ENCODE measurements at places on chromosomes 16 and 17. TPM values are rescaled to one million over a fixed set of nuclear protein-coding genes. Genes with fewer than 3 reads are reported as not detected.
A peak's percentile ranks its signal among the peaks of the same experiment; 100 is the strongest.

DNA sequence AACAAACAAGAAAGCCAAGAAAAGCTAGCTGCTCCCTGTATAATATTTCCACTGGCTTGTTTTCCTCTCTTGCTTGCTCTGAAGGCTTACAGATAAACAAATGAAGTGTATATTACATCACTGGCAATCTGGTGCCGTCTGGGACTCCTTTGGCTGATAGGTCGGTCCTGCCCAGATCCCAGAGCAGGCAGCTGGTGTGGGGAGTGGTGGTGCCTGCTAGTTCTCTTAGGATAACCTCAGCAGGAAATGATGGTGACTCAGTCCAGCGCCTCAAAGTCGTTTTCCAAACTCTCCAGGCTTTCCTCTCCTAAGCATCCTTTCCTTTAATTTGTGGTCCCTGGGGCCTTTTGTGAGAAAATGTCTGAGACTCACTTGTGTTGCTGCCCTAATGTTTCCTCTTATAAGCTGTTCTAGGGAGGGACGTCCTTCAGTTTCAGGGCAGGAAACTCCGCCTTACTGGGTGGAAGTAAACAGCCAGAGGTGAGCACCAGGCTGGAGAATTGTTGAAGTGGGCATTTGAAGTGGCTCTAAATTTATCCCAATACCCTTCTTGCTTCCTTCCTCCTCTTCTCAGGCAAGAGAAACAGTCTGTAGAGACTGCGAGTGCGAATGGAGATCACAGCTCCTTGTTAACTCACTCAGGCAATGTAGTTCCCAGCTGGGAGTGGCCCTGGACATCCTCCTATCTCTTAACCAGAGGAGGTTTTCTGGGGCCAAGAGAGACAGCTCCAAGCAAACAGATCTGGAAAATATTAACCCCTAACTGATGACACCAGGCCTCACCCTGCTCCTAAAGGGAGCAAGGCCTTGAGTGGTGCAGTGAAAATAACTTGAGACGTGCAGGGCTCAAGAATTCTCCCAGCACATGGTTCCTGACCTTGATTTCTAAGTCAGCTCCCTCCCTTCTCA, 34.9 kb downstream of the CD300LF start:
- no peak for DNase-seq

DNA sequence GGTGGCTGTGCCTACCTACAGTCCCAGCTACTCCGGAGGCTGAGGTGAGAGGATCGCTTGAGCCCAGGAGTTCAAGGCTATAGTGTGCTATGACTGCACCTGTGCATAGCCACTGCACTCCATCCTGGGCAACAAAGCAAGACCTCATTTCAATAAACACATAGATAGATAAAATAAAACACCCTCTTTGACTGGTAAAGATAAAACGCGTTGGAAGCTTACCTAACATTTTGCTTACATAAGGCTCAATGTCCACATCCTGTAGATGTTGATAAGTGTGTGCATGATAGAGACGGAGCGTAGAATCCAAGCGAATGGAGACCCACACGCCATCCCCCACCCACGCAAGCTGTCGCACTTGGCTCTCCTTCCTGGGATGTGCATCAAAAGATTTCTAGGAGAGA, 113.4 kb upstream of the TOB1 start:
- no peak for DNase-seq

The CDH13 gene
- total RNA-seq, result 7.5 TPM

The ZFP1 gene
- total RNA-seq, result 19.0 TPM

GRCh38 chr17:69485901-69486643, 71.6 kb downstream of the MAP2K6 start:
- DNase-seq, result no peak

DNA sequence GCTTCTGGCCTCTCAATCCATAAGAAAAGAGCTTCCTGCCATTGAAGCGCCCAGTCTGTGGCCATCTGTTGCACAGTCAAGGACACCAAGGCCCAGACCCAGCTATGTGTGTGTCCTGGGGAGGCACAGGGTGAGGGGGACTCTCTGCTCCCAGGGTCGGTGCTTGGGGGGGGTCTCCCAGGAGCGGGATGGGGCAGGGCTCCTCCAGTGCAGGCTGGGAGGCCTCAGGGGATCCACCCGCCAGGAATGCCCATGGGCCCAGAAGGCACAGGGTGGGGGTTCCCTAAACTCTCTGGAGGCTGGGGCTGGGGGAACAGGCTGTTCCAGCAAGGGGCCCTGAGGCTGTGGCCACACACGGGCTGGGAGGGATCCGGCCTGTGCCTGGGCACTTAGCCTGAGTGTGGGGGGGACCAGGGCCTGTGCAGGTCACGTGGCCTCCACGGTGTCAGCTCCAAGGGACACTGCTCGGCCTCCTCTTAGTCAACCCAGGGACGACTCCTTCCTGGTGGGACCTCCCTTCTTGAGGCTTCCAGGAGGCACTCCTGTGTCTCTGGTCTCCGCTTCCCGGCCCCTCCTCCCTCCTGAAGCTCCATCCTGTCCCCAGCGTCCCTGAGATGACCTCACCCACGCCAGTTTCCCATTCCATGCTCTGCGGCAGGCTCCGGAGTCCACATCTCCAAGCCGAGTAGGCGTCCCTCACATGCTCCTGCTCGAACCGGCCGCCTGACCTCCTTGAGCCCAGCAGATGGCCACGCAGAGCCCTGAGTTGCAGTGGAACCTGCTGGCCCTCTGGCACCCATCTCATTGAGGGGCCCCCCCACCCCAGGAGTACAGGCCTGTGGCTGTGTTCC, 23.1 kb upstream of the BAHCC1 start:
- peak; percentile 78 for DNase-seq

The GLIS2 gene
- 39.4 TPM for total RNA-seq

The ADORA2B gene
- 0.67 TPM for total RNA-seq

- DNase-seq, result no peak
Observed at GRCh38 chr16:63682844-63683243, 1439.0 kb downstream of the CDH11 start.

The CORO6 gene
- total RNA-seq, result 21.5 TPM

The SDK2 gene
- 10.8 TPM for total RNA-seq

The KRT28 gene
- total RNA-seq, result not detected

DNA sequence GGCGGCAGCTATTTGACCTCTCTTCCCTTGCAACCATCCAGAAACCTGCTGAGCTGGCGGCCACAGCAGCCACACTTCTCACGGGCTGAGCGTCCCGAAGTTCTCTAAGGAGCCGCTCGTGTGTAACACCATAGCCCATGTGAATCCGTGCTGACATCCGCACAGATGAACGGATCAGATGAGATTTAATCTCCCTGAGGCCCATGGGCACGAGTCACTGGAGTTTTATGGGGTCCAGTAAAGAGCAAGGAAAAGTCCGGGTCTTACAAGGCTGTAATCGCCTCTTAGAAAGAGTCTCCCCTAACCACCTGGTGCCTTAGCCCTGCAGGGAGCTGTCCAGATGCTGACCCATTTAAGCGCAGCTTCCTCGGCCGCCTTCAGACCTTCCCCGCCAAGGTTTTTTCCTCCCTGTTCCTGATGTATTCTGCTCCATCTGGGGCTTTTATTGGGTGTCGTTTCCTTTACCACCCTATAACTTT, 5.5 kb upstream of the CACNG5 start:
- DNase-seq, result peak; percentile 67

DNA sequence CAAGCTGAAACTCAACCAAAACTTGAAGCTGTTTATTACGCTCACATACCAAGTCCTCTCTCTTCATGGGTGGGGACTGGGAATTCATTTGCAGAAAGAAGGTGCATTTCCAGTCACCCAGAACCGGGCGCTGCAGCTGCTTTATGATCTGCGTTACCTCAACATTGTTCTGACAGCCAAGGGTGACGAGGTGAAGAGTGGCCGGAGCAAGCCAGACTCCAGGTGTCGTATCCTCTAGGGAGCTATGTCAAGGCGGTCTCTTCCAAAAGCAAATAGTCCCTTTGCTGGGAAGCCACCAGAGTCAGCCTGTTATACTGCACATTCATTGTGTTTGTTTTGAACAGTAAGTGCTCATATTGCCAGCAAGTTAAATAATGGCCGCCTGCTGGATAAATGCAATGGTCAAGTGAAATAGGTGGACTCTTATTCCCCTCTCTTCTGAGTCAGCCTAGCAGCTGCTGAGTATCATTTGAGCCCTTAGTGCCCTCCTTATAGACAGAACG, 12.7 kb downstream of the COG1 start:
- no peak for DNase-seq

- no peak for DNase-seq
Observed at GRCh38 chr17:17888821-17889220, 52.0 kb upstream of the SREBF1 start.

DNA sequence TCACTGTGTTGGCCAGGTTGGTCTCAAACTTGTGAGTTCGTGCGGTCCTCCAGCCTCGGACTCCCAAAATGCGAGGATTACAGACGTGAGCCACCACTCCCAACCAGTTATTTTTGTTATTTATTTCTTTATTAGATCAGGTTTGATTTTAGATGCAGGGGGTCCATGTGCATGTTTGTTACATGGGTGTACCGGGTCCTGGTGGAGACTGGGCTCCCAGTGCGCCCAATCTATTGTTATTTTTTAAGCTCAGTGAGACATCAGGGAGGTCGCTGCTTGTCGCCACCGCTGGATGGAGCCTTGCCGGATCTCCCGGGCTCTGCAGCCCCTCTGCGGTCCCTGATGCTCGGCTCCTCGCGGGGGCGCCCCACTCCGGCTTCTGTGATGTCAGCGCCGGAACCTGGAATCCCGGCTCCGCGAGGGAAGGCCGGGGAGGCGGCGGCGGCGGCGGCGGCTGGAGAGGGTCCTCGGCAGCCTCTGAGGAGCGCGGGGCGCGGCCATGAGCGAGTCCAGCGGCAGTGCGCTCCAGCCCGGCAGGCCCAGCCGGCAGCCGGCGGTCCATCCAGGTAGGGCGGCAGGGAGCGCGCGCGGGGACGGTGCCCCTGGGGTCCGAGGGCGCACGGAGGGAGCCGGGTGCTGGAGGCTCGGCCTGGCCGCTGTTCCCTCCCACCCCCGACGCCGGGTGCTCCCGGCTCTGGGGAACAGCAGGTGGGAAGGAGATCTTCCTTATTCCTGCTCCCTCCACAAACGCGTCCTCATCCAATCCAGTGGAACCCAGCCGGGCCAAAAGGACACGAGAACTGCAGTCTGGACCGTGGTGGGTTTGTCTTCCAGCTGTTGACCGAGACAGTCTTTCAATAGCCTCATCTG, at the start of gene TMC7:
TSS of gene TMC7 (plus strand) at position 370 of the 870 bp plus-strand sequence. CDS start at position 500, 130 bp downstream.
- peak; percentile 85 for DNase-seq

DNA sequence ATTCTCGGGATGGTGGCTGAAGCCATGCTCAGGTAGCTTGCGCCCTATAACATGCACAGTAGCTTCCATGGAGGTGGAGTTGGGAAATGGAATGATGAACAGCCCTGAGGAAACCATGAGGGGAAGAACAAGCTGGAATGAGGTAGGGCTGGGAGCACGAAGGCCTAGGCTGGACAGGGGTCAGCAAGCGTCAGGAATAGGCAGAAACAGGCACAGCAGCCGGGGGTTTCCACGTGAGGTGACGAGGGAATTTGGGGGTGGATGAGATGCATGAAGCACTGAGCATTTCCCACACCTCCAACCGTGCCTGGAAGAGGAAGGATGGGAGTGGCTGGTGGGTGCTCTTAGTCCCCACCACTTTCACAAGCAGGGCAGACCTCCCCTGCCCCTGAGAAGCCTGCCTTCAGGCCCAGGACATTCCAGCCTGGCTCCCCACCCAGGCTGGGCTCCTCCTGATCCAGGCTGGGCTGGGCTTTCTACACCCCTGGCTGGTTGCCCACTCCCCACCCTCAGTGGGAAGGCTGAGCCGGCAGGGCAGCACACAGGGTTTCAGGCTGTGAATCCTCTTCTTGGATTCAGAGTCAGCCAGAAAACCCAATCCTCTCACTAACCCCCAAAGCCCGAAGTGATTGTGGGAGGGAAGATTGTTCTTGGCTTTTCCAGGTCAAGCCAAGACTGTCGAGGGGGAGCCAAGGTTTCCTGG, 21.9 kb downstream of the PLEKHG4 start:
- peak; percentile 86 for DNase-seq

DNA sequence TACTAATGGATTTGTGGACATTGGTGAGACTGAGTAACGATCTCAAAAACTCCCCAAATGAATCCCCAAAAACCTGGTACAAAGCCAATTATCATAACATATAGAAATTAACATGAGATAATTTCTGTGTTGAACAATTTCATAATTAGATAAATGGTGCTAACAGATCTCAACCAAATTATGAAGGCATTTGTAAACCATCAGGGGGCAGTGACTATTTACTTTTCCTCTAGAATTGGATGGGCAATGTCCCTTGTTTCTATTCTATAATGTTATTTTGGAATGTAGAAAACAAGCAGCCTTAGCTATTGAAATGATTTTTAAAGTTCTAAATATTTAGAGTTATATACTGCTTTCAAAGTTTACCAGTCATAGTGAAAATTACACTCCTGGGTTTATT, 57.8 kb downstream of the MYH10 start:
- DNase-seq, result no peak

GRCh38 chr16:17921357-17921978, 415.1 kb downstream of the NPIPA8 start:
- DNase-seq, result no peak

DNA sequence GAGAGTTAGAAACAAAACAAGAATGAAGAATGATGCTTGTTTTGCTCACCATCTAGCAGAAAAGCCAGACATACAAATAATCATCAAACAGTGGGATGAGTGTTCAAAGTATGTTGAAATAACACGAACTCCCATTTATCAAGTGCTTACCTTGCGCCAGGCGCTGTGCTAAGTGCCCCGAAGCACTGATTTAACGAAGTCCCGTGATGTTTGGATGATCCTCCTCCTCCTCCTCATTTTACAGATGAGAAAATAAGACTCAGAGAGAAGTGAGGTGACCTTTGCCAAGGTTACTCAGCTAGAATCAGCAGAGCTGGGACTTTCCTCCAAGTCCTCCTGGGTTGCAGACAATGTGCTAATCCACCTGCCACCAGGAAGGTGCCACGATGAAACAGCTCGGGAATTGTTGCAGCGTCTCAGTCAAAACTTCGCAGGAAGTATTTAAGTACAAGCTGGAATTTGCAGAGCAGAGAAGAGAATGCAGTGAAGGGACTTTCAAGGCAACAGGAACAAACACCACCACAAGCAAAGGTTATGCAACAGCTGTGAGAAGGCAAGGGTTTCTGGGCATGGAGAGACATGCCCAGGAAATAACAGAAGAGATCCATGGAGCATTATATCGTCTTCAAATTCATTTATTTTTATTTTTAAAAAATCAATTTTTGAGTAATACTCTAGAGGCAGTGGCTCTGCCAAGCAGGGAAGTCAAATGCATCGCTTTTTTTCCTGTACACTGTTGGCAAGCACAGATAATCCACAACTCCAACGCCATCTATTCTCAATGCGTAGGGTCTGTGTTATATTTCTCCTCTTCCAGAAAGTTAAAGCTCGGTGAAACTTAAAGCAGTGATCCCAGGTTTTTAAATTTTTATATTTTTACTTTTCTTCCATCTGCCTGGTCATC, 11.1 kb downstream of the PRCD start:
- DNase-seq, result no peak

The CMTM2 gene
- 1.5 TPM for total RNA-seq

DNA sequence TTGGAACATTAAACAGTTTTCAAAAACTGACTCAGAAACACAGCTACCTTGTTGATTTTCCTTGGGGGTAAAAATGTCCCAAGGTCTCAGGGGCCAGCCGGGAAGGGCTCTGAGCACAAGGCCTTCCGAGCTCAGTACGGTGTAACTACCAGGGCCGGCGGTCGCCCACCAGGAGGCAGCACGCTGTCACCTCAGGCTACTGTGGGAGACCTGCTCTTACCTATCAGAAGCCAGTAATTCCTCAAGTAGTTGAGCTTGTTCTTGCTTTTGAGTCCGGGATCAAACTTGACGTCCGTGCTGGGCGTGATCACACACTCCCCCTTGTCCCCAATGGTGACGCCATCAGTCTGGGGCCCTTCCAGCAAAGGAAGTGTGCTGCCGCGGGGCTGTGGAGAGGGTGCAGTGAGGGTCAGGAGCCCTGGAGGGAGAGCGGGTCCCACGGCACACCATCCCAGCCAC, 43.4 kb upstream of the ICAM2 start:
- DNase-seq, result peak; percentile 71

The SEPTIN12 gene
- not detected for total RNA-seq

GRCh38 chr17:34248511-34249024, 6.5 kb upstream of the CCL2 start:
- DNase-seq, result no peak

Measured in sciatic nerve (tissue), 2 donors.